NCI-H187 (cell line): ENCODE measurements at places on chromosomes 16 and 17.

- DNase-seq = no peak
Observed at GRCh38 chr17:66720567-66720966, 114.3 kb upstream of the CACNG5 start.

GRCh38 chr17:55340686-55341085, 75.9 kb downstream of the HLF start:
- DNase-seq = no peak

DNA sequence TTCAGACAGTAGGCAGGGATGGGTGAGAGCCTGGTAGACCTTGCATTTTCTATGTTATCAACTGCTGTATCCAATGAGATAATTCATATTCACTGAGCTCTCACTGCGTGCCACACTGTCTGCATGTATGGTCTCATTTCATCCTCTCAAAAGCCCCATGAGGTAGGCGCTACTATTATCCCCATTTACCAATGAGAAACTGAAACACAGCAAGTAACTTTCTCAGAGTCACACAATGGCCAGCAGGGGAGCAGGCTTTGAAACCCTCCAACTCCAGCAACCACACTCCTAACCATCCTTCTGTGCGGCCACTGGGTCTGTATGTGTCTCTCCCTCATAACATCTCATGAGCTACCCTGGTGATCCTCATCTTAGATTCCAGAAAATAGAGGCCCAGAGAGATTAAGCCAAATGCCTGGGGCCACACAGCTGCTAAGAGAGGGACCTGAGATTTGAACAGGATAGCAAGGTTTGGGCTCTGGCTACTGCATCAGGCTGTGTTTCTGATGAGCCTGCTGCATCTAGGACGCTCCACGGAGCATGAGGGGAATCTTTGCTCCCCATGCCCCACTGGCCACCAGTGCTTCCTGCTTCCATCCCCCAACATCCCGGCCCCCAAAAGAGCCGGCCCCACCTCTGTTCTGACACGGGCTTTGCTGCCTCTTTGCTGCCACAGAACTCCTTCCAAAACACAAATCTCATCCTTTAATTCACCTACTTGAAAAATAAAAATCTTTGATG, 3.2 kb downstream of the CCR7 start:
- DNase-seq = no peak

- no peak for DNase-seq
Observed at GRCh38 chr17:7045492-7046126, 1.7 kb upstream of the SLC16A11 start.

- no peak for DNase-seq
Observed at GRCh38 chr16:17829811-17830210, 359.1 kb upstream of the XYLT1 start.

DNA sequence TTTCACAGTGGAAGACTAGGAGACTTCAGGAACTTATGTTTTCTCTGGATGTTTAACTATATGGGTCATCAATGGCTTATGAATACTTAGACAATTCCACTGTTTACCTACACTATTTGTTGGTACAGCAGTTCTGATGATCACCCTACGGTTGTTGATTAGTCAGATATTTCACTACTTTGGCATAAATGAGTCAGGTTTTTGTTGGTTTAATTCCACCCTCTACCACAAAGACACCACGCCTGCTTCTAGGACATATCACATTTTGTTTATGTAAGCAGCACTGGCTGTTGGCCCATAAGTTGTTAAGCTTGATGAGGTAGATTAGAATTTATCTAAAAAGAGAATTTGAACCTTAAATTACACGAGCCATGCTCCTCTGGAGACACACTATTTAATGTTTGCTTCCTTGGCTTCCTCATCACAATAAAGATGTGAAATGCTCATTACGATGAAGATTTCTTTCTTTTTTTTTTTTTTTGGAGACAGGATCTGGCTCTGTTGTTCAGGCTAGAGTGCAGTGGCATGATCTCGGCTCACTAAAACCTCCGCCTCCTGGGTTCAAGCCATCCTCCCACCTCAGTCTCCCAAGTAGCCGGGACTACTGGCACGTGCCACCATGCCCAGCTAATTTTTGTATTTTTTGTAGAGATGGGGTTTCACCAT, 4.3 kb downstream of the GDE1 start:
- DNase-seq = no peak

GRCh38 chr16:4691666-4692412, 1.5 kb upstream of the NUDT16L1 start:
- DNase-seq = no peak

- no peak for DNase-seq
Observed at GRCh38 chr16:19774024-19774423, 56.0 kb downstream of the IQCK start.

DNA sequence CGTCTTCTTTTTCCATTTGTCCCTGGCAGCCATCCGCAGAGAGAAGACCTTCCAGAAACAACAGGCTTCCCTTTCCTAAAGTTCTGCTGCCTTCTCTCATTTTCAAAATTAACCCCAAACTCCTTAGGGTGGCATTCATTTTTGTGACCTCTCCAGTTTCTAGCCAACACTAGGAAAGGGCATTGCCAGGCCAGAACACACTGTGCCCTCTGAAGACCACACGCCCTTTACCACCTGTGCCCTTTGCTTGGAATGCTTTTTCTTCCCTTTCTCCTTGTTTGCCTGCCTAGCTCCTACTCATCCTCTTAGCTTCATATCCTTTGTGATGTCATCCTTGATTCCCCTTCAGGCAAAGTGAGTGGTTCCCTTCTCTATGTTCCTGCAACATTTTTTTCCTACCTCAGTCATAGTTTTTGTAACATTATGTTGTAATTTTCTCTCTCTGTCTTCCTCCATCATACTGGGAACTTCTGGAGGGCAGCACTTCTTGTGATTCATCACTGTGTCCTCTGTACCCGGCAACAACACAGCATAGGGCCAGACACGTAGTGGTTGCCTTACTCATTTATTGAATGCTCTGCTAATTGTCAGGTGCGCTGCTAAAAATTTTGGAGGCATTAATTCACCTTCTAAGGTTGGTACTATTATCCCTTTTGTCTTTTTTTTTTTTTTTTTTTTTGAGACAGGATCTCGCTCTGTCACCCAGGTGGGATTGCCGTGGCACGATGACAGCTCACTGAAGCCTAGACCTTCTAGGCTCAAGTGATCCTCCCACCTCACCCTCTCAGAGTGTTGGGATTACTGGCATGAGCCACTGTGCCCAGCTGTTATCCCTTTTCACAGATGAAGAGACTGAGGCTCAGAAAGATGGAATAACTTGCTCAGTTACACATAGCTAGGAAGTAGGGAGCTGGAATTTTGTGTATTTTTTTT, 1.0 kb downstream of the KAT8 start:
- no peak for DNase-seq

DNA sequence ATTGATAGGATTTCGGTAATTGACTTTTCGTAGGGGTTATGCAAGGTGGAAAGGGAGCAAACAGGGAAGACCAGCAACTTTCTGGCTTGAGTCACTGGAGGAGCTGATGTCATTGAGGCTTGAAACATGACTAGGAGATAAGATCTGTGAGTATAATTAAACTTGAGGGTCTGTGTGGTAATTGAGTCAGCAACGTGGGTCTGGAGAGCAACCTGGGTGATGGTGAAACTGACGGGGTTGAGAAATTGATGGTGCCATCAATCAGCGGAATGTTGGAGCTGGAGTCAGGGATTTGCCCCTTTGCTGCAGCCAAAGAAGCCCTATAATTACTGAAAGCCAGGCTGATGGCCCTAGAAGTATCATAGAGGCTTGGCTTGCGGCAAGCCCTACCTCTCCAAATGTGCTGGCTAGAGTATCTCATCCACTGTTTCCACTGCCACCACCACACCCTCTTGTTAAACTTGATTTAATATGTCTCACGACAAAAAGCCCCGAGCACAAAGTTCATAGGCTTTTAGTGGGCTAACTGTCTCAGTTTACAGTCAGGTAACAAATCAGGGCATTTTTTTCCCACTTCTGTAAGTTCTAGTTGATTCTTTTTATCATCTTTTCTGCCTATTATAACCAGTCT, 186.9 kb upstream of the ELAC2 start:
- DNase-seq = no peak

DNA sequence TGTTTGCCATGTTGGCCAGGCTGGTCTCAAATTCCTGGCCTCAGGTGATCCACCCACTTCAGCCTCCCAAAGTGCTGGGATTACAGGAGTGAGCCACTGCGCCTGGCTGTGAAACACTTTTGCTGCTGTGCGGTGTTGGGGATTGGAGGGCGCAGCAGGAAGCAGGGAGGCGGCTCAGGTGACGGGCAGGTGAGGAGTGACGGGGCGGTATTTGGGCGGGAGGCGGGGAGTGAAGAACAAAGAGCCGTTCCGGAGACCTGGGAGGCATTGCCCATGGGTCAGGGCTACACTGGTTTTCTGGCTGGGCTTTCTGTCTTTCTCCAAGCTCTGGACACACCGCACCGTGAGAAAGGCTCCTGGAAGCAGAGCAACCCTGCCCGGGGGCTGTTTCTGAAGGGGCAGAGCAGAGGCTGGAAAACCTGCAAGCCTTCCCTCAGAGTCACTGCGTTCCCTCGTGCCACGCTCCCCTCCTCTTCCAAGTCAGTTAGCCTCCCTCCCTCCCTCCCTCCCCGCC, 22.1 kb downstream of the CRISPLD2 start:
- DNase-seq = peak; percentile 72

- DNase-seq = peak; percentile 45
Observed at GRCh38 chr16:79601931-79602627, 1.5 kb upstream of the MAF start.

DNA sequence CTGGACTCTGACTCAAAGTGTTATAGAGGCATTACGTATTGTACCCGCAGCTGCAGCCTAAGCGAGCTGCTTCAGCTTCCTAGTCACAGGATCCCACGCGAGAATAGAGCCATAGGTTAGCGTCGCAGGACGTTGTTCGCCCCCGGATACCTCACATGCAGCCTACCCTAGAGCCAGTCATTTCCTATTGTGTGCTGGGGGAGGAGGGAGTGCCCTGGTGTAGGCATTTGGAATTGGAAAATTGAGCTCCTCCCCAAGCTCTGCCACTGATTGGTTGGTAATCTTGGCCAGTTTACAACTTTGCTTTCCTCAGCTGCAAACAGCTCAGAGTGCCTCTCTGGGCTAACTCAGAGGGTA, 530 bp downstream of the NAA60 start:
- no peak for DNase-seq

DNA sequence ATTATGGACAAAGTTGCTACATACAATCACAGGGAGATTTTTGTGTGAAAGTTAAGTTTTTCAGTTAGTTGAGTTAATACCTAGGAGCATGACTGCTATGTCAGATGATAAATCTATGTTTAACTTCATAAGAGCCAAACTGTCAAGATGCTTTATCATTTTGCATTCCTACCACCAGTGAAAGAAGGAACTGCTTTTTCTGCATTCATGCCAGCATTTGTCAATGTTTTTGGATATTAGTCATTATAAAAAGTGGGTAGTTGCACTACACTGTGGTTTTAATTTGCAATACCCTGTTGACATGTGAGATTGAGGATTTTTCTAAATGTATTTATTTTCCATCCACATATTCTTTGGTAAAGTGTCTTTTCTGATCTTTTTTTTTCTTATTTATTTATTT, 434.0 kb upstream of the MON1B start:
- no peak for DNase-seq

DNA sequence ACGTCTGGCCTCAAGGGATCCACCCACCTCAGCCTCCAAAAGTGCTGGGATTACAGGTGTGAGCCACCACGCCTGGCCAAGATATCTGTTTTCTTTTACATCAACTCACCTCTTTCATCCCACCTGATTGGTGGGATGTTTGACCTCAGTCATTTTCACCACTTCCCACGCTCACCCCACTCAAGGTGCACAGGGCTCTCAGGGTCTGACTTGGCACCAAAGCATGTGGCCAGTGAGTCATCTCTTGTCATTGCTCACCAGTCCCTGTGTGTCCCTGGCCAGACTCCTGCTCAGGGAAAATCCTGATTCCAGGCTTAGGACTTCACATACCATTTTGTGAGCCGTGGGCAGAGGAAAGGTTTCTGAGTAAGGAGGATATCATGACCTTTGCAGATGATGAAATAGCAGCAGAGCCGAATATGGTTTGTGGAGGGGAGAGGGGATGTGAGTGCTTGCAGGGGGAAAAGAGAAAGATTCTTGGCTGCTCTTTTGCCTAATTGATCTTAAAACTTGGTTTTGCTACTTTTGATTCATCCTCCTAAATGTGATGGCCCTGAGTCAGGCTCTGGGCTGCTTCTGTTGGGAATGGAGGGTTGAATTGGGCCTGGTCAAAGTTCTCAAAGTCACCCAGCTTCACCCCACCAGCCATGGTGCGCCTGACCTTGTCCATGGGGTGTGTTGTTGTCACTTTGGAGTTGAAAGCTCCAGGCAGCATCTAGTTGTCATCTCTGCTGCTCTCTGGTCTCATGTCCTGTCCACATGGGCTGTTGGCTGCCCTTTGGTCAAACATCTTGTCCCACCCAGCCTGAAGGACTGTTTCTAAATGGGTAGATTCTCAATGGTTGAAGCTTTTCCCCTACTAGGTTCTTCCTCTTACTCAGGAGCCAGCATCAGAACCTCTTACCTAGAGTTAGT, 6.0 kb upstream of the KCNH6 start:
- DNase-seq = no peak

DNA sequence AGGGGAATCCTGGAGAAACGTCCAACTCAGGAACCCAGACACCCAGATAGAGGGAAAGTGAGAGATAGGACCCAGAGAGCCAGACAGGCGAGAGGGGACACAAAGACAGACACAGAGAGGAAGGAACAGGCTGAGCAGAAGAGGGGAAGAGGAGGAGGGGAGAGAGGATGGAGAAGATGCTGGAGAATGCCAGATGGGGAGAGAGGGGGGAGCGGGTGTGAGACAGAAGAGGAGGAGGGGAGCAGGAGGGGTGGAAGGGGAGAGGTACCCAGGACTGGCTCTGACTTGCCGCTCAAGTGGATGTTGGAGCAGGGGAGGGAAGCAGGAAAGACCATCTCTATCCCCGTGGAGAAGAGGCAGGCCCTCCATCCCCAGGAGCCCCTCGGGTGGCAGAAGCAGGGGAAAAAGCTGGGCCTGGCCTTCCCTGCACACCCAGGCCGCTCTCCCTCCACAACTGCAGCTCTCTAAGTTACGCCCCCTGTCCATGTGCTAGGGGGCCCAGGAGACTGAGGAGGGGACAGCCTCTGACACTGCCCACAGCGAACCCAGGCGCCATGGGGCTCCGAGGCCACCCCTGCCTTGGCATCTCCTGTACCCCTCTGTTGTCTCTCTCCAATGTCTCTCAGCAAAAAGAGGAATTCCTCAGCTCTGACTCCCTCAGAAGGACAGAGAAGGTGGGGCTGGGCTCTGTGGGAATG, 4.8 kb downstream of the PPP1R9B start:
- DNase-seq = no peak

DNA sequence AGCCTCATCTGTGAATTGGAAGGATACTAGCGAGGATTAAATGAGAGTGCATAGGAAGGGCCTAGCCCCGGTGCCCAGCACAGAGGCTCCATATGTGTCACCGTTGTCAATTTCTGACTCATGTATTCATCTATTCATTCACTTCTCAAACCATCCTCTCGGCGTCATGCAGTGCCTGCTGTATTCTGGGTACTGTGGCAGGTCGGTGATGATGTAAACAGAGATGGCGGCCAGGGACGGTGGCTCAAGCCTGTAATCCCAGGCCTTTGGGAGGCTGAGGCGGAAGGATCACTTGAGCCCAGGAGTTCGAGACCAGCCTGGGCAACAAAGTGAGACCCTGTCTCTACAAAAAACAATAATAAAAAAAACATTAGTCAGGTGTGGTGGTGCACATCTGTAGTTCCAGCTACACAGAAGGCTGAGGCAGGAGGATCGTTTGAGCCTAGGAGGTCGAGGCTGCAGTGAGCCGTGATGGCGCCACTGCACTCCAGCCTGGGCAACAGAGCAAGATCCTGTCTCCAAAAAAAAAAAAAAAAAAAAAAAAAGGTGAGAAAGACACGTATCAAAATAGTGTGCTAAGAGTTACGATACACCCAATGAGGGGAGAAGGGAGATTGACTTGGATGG, 4.3 kb upstream of the PPP1R1B start:
- no peak for DNase-seq

GRCh38 chr16:89038221-89038721, 55.4 kb upstream of the ACSF3 start:
- DNase-seq = no peak
